Endothelial cell of umbilical vein (primary cell): ENCODE measurements at places on chromosomes 13 and 19. TPM values are rescaled to one million over a fixed set of nuclear protein-coding genes. Genes with fewer than 3 reads are reported as not detected.

DNA sequence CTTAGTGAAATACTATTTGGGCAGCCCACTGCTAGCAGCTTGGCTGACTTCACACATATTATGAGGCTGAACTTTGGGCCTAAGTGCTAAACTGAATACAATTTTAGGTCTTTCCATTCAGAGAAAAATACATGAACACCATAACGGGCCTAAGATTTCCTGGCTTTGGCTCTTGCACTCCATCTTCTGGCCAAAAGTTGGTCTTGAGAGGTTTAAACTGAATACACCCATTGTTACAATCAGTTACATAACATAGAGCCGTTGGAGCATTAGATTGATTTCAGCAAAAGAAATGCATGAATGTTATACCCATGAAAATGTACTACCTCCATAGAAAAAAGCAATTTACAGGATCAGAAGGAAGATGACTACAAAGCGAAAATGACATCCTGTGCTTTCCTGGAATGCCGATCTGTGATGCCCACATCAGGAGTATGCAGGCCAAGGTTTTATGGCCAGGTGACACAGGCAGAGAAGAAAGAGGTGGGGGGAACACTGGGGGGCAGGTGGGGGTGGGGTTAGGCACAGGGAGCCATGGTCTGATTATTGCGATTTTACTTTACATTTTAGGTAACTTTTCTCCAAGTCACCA lies 11.1 kb upstream of the SHISA2 start:
- H3K27me3 ChIP-seq = peaks cover 2% of the 10 kb centered on the region
- no peak overlapping the region for H3K27ac ChIP-seq
- H3K4me3 ChIP-seq = no peak overlapping the region
- no peaks in the 10 kb centered on the region for H3K36me3 ChIP-seq
- peak; percentile 64 for DNase-seq

Gene SLC17A7
- 0.13 and 0.25 TPM in 2 replicates for total RNA-seq

DNA sequence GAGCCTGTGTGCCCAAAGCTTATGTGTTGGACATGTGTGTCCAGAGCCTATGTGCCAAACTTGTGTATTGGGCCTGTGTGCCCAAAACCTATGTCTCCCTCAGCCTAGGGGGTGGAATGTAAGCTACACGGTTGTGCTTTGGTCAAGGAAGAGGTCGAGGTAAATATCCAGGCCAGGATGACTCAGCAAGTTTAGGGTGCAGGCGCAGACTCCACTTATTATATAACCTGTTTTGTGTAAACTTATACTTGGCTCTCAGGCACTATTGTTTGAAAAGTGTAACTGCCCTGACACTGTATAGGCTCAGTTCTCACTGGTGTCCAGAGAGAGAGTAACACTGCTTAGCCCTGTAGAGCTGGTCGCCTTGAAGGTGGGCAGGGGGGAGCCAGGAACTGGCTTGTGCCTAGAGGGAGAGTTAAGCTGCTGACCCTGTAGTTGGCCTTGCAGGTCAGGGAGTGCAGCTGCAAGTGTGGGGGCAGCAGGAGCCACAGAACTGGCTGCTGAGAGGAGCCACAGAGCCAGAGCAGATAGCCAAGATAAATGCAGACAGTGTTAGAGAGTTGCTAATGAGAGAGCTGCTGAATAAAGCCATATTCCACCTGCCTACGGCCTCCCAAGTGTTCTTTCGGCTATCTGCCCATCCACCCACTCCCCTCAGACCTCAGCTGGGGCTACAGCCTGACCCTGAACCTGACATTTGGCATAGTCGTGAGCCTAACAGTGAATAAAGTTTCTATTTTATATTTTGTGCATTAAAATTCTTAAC lies 517.2 kb upstream of the SLITRK1 start:
- DNase-seq = no peak
- no peak overlapping the region for H3K4me3 ChIP-seq
- H3K4me1 ChIP-seq = no peaks in the 10 kb centered on the region
- H3K27ac ChIP-seq = no peak overlapping the region
- H3K27me3 ChIP-seq = no peaks in the 10 kb centered on the region

- no peak overlapping the region for H3K4me3 ChIP-seq
- no peaks in the 10 kb centered on the region for H3K4me1 ChIP-seq
Observed at GRCh38 chr13:97003071-97003470, 8.8 kb upstream of the OXGR1 start.

DNA sequence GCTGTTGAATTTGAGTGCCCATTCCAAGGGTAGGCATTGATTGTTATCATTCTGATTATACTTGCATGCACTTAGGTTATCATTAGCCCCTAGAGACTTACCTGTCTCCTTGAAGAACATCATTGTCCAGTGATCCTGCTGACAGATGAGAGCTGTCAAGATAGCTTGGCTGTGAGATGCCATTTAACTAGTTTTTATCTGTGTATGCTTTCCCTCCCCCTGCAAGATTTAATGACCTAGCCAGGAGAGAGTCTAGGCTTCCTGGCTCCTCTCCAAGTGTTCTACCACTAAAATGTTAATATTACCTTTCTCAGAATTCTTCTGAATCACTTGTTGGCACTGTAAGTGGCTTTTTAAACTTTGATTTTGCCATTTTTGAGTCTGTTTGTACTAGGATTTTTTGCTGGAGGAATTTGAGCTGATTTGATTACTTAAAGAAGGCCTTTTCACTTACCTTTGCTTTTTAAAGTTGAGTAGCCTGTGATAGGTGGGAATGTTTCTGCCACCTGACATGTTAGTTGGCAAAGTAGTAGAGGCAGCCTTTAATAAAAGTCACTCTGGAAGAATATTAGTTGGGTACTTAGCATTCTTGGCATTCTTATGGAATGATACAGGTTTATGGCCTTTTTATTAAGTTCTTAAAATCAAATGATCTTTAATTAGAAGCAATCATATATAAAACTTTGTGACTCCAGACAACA lies 41.1 kb downstream of the ARHGAP35 start:
- no peak overlapping the region for H3K27ac ChIP-seq
- no peak overlapping the region for H3K4me3 ChIP-seq
- peak; percentile 15 for DNase-seq
- H3K27me3 ChIP-seq = no peaks in the 10 kb centered on the region
- peaks cover 30% of the 10 kb centered on the region for H3K4me1 ChIP-seq
- H3K36me3 ChIP-seq = no peaks in the 10 kb centered on the region

GRCh38 chr13:40422588-40423235 lies 243.7 kb downstream of the FOXO1 start:
- no peak overlapping the region for H3K4me3 ChIP-seq
- DNase-seq = no peak
- H3K27ac ChIP-seq = no peak overlapping the region
- no peaks in the 10 kb centered on the region for H3K4me1 ChIP-seq

- H3K4me1 ChIP-seq = no peaks in the 10 kb centered on the region
- no peak for DNase-seq
- no peaks in the 10 kb centered on the region for H3K27me3 ChIP-seq
- H3K4me3 ChIP-seq = no peak overlapping the region
- no peaks in the 10 kb centered on the region for H3K36me3 ChIP-seq
- H3K27ac ChIP-seq = no peak overlapping the region
Observed at GRCh38 chr13:62278271-62278670, 862.6 kb upstream of the PCDH20 start.

DNA sequence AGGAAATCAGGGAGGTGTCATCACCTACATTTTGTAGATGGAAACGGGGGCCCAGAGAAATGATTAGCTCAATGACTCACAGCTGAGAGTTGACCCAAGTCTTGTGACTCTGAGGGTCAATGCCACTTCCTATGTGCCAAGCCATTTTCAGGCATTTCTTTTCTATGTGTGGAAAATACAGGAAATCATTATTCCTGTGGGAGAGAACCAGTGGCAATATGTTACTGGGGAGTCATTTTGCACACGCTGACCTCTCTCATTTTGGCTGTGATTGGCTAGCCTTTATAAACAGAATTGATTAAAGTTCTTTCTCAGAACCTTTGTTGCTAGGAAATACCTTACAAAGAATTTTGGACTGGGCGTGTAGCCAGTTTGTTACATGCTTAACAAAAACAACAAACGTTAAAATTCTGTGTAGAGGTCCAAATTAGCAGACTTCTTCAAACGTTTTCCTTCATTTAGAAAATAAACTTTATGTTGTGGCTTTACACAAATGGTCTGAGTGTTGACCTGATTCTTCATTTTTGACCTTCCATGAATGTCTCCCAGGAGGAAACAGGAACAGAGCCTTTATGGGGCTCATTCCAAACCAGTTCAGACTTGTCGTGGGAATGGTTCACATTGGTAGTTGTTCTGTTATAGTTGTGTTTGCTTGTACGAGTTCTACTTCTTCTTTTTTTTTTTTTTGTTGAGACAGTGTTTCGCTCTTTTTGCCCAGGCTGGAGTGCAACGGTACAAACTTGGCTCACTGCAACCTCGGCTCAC lies 11.4 kb downstream of the PCCA start:
- peaks cover 3% of the 10 kb centered on the region for H3K36me3 ChIP-seq
- peak; percentile 96 for DNase-seq
- peak overlapping the region; percentile 4 for H3K27ac ChIP-seq
- H3K27me3 ChIP-seq = no peaks in the 10 kb centered on the region

GRCh38 chr13:98507282-98507797 lies 69.6 kb downstream of the STK24 start:
- H3K36me3 ChIP-seq = no peaks in the 10 kb centered on the region
- H3K4me3 ChIP-seq = no peak overlapping the region
- peak; percentile 97 for DNase-seq
- H3K4me1 ChIP-seq = peaks cover 78% of the 10 kb centered on the region
- H3K27me3 ChIP-seq = no peaks in the 10 kb centered on the region
- peak overlapping the region; percentile 95 for H3K27ac ChIP-seq

Gene C5AR2
- total RNA-seq = not detected in 2 replicates

- DNase-seq = no peak
- no peak overlapping the region for H3K27ac ChIP-seq
- no peak overlapping the region for H3K4me3 ChIP-seq
- H3K36me3 ChIP-seq = no peaks in the 10 kb centered on the region
- peaks cover 20% of the 10 kb centered on the region for H3K27me3 ChIP-seq
- H3K4me1 ChIP-seq = no peaks in the 10 kb centered on the region
Observed at GRCh38 chr19:42150364-42150763, 18.1 kb upstream of the POU2F2 start.

Gene SHD
- not detected in 2 replicates for total RNA-seq

GRCh38 chr13:30924721-30925120 lies 7.7 kb upstream of the TEX26 start:
- no peaks in the 10 kb centered on the region for H3K4me1 ChIP-seq
- no peak overlapping the region for H3K4me3 ChIP-seq
- H3K27me3 ChIP-seq = no peaks in the 10 kb centered on the region
- DNase-seq = no peak

DNA sequence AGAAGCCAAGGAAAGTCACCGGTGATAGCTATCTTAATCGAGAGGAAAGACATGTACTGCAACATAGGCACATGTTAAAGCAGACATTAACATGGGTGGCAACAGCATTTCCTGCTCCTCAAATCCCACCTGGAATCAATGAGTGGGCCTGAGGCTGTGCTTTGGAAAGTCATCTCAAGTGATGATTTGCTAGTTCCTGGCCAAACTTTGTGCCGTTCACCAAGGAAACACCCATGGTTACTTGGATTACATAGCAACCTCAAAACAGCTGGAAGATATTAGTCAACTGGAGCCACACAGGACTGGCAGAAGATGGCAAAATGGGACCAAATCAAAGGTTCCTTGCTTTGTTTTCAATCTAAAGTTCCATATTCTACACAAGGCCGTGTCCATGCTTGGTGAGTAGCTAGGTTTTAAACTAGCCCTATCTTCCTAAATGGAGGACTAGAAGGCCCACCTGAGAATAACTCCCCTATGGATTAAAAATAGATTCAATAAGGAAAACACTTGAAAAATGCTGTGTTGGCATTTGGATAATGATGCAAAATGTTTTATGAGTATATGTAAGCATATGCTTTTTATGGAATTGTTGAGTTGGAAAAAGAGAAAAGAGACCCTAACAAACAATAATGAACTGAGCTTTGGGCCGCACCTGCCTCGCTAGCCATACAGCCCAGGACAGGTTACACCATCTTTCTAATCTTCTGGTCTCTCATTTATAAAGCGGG lies 144.5 kb downstream of the RGCC start:
- H3K27ac ChIP-seq = no peak overlapping the region
- no peak for DNase-seq
- H3K27me3 ChIP-seq = no peaks in the 10 kb centered on the region
- peaks cover 7% of the 10 kb centered on the region for H3K4me1 ChIP-seq
- no peak overlapping the region for H3K4me3 ChIP-seq

Gene CPB2
- total RNA-seq = not detected in 2 replicates
